Astrocyte (in vitro differentiated cells and primary cell): ENCODE measurements at places on chromosomes 16 and 17.

- no peak overlapping the region for H3K27ac ChIP-seq
- H3K4me3 ChIP-seq = no peak overlapping the region
- H3K36me3 ChIP-seq = peaks cover 13% of the 10 kb centered on the region
These were observed 15.6 kb downstream of the MRPS23 start for GRCh38 chr17:57834146-57834741.

- no peak overlapping the region for H3K27ac ChIP-seq
- no peaks in the 10 kb centered on the region for H3K4me1 ChIP-seq
- no peaks in the 10 kb centered on the region for H3K27me3 ChIP-seq
- H3K36me3 ChIP-seq = no peaks in the 10 kb centered on the region
- DNase-seq = no peak
These were observed 13.0 kb downstream of the ACSF2 start for GRCh38 chr17:50439008-50439407.

DNA sequence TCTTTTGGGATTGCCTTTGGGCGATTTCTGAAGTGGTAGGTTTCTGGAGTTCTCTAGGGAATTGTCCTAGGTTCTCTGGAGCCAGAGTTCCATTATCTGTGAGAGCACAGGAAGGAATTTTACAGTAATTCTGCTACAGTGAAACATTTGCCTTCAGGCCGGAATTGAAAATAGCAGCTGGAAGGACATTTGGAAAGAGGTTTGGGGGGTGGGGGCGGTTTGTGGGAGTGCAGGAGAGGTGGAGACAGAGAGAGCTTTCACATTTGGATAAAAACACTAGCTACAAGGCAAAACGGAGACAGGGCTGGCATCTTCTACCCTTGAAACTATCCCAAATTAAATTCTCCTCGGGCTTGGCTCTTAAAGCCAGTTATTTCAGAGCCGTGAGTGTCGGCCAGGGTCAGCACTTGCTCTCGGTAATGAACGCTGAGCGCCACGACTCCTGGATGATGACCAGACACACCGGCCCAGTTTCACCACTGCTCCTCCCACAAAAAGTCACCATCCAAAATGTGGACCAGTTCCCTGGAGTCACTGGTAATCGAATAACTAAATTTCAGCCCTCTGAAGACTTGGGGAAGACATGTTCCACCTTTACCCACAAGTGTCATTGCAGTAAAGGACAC, 67.7 kb upstream of the TANC2 start:
- no peaks in the 10 kb centered on the region for H3K27me3 ChIP-seq
- DNase-seq = no peak
- H3K36me3 ChIP-seq = no peaks in the 10 kb centered on the region
- no peak overlapping the region for H3K4me3 ChIP-seq
- no peak overlapping the region for H3K27ac ChIP-seq

- no peak overlapping the region for H3K27ac ChIP-seq
- no peak overlapping the region for H3K4me3 ChIP-seq
- no peaks in the 10 kb centered on the region for H3K4me1 ChIP-seq
These were observed 225.1 kb upstream of the CA10 start for GRCh38 chr17:52383493-52384100.

GRCh38 chr17:75641343-75641742, 8.1 kb downstream of the SMIM5 start:
- H3K27me3 ChIP-seq = no peaks in the 10 kb centered on the region
- no peak for DNase-seq
- H3K27ac ChIP-seq = no peak overlapping the region
- H3K4me3 ChIP-seq = no peak overlapping the region
- H3K4me1 ChIP-seq = peaks cover 8% of the 10 kb centered on the region
- no peaks in the 10 kb centered on the region for H3K36me3 ChIP-seq

- H3K4me1 ChIP-seq = peaks cover 37% of the 10 kb centered on the region
- H3K4me3 ChIP-seq = peak overlapping the region; percentile 67
These were observed 622 bp downstream of the CUEDC1 start for GRCh38 chr17:57954397-57955182.

GRCh38 chr16:7487574-7488323, 155.1 kb downstream of the RBFOX1 start:
- no peak for DNase-seq
- H3K27me3 ChIP-seq = no peaks in the 10 kb centered on the region
- no peak overlapping the region for H3K4me3 ChIP-seq
- H3K4me1 ChIP-seq = no peaks in the 10 kb centered on the region

DNA sequence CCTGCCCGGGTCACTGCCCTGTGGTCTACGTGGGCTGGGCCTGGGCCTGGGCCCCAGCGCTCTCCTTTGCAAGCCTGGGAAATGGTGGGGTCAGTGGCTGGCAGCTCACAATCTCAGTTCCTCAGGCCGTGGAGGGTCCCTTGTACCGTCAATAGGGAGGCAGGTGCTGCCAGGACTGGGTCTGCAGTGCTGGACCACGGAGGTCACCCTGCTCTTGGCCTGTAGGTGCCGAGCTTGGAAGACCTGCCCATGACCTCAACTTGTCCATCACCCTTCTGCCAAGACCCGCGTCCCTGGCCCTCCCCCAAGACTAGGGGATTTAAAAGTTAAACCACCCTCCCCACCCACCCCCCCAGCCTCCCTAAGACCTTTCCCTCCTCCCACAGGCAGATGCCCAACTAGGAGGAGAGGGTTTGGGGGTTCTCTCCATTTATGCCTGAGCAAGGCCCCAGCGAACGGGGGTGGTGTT, 2.5 kb downstream of the TBX2 start:
- H3K27ac ChIP-seq = peak overlapping the region; percentile 71
- no peak for DNase-seq
- no peaks in the 10 kb centered on the region for H3K36me3 ChIP-seq
- peaks cover 36% of the 10 kb centered on the region for H3K27me3 ChIP-seq
- peaks cover 35% of the 10 kb centered on the region for H3K4me1 ChIP-seq
- H3K4me3 ChIP-seq = peak overlapping the region; percentile 58

DNA sequence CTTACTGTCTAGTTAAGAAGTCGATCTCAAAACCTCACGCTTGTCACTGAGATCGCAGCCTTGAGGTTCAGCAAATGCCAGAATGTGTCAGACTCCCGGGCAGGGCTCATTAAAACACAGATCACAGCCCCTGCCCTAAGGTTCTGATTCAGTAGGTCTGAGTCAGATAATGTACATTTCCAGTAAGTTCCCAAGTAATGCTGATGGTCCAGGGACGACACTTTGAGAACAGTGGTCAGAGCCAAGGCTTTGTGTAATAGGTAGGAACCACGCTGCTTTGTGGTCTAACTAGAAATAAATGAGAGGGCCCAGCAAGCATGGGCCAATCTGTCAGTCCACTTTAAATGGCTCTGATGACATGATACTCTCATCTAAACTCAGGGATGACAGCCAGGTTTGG, 228.6 kb downstream of the ZFHX3 start:
- H3K27me3 ChIP-seq = no peaks in the 10 kb centered on the region
- H3K36me3 ChIP-seq = no peaks in the 10 kb centered on the region
- no peak overlapping the region for H3K27ac ChIP-seq
- H3K4me3 ChIP-seq = no peak overlapping the region
- DNase-seq = peak; percentile 81

DNA sequence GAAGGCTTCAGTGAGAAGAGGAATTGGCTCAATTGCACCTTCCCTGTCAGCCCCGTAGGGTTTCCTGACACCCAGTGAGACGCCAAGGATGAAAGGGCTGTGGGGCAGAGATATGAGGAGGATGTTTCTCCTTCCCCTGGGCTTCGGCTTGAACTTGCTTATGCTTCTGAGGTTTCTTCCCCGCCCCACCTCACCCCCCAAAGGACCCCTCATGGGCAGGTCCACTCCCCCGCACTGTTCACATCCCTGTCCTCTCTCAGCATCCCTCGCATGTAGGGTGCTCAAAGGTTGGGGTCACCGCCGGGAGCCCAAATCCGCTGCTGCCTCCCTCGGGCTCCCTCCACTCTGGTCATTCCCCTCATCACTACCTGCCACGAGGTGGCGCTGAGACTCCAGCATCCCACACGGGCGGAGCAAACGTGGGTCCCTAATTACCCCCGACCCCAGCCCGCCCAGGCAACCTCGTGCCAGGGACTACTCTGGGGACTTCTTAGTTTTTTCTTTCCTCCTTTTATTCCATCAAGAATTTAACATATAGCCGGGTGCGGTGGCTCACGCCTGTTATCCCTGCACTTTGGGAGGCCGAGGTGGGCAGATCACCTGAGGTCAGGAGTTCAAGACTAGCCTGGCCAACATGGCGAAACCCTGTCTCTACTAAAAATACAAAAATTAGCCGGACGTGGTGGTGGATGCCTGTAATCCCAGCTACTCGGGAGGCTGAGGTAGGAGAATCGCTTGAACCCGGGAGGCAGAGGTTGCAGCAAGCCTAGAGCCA, 3.3 kb upstream of the TRARG1 start:
- H3K27ac ChIP-seq = no peak overlapping the region
- H3K36me3 ChIP-seq = no peaks in the 10 kb centered on the region
- no peaks in the 10 kb centered on the region for H3K4me1 ChIP-seq

GRCh38 chr16:17134586-17134985, 336.2 kb downstream of the XYLT1 start:
- no peaks in the 10 kb centered on the region for H3K27me3 ChIP-seq
- H3K36me3 ChIP-seq = peaks cover 27% of the 10 kb centered on the region
- H3K4me1 ChIP-seq = no peaks in the 10 kb centered on the region
- DNase-seq = no peak
- H3K4me3 ChIP-seq = no peak overlapping the region

GRCh38 chr17:79192503-79193351, 118.1 kb downstream of the ENGASE start:
- no peaks in the 10 kb centered on the region for H3K4me1 ChIP-seq
- H3K36me3 ChIP-seq = no peaks in the 10 kb centered on the region
- peak; percentile 10 for DNase-seq
- H3K4me3 ChIP-seq = no peak overlapping the region

GRCh38 chr16:52128361-52128760, 418.6 kb downstream of the TOX3 start:
- no peaks in the 10 kb centered on the region for H3K27me3 ChIP-seq
- H3K27ac ChIP-seq = no peak overlapping the region
- no peaks in the 10 kb centered on the region for H3K4me1 ChIP-seq
- DNase-seq = no peak

DNA sequence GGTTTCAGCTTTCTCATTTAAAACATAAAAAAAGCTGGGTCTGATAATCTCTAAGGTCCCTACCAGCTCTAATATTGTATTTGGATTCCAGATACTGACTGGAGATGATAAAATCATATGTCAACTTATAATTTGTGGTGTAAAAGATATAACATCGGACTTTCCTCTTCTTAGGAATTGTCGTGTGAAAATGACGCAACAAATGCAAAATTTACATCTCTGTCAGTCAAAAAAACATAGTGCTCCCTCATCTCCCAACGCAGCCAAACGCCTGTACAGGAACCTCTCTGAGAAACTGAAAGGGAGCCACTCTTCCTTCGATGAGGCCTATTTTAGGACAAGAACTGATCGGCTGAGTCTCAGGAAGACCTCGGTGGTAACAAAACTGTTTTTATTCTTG, 197.3 kb downstream of the ANKFN1 start:
- no peak for DNase-seq
- H3K36me3 ChIP-seq = no peaks in the 10 kb centered on the region
- H3K27ac ChIP-seq = no peak overlapping the region
- no peaks in the 10 kb centered on the region for H3K4me1 ChIP-seq
- H3K4me3 ChIP-seq = no peak overlapping the region
- H3K27me3 ChIP-seq = no peaks in the 10 kb centered on the region

DNA sequence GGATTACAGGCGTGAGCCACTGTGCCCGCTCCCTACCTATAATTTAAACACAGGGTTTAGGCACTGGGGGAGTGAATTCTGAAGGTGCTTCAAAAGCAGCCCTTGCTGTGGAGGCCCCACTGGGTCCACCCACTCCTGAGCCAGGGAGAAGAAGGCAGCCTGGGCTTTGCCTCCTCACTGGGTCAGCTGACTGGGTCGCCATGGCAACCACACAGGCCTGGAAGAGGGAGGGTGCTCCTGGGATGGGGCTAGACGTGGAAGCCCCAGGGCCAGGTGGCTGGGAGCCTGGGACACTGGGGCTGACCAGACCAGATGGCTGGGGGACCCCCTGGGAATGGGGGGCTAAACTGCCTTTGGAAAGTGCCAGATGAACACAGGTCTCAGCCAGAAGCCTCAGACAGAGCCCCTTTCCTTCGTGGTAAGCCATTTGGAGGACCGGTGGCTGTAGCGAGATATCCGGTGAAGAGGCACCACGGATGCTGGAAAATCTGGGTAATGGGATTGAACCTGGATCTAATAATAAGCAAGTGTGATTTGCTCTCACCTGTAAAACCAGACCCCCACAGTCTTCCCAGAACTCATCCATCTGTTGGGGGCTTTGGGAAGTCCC, 32.9 kb downstream of the TRARG1 start:
- no peaks in the 10 kb centered on the region for H3K36me3 ChIP-seq
- no peak overlapping the region for H3K27ac ChIP-seq
- H3K4me1 ChIP-seq = no peaks in the 10 kb centered on the region
- DNase-seq = no peak

GRCh38 chr16:76175718-76176117, 101.5 kb upstream of the CNTNAP4 start:
- H3K27ac ChIP-seq = no peak overlapping the region
- no peaks in the 10 kb centered on the region for H3K27me3 ChIP-seq
- no peak for DNase-seq
- H3K36me3 ChIP-seq = no peaks in the 10 kb centered on the region
- H3K4me1 ChIP-seq = no peaks in the 10 kb centered on the region

GRCh38 chr16:833411-833810, 32.9 kb upstream of the GNG13 start:
- no peak overlapping the region for H3K27ac ChIP-seq
- DNase-seq = no peak
- H3K4me1 ChIP-seq = no peaks in the 10 kb centered on the region
- no peaks in the 10 kb centered on the region for H3K27me3 ChIP-seq
- H3K4me3 ChIP-seq = no peak overlapping the region

- H3K4me1 ChIP-seq = peaks cover 12% of the 10 kb centered on the region
- no peaks in the 10 kb centered on the region for H3K27me3 ChIP-seq
- no peak for DNase-seq
- H3K4me3 ChIP-seq = peak overlapping the region; percentile 63
- no peak overlapping the region for H3K27ac ChIP-seq
These were observed 1.5 kb downstream of the CYBA start for GRCh38 chr16:88649195-88649923.
